ENCODE measurements at places on chromosomes 6 and 20.

DNA sequence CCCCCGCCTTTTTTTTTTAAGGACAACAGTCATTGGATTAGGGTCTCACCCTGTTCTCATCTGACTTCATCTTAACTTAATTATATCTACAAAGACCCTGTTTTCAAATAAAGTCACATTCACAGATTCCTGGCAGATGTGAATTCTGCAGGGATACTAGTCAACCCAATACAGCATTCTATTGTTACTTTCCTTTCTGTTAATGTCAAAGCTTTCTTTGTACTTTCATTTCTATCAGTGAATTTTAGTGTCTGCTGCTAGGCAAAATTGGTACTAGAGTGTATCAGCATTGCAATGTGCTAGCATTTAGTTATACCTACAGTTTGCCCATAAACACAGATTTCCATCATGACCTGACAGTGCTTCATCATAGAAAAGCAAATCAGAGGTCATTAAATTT, 281.9 kb downstream of the CDKAL1 start:
- ATAC-seq, result no peak

GRCh38 chr6:41186031-41186562, 14.9 kb downstream of the TREML2 start:
- peak; percentile 63 for ATAC-seq

GRCh38 chr6:130076512-130076911, 58.1 kb downstream of the L3MBTL3 start:
- no peak for ATAC-seq

DNA sequence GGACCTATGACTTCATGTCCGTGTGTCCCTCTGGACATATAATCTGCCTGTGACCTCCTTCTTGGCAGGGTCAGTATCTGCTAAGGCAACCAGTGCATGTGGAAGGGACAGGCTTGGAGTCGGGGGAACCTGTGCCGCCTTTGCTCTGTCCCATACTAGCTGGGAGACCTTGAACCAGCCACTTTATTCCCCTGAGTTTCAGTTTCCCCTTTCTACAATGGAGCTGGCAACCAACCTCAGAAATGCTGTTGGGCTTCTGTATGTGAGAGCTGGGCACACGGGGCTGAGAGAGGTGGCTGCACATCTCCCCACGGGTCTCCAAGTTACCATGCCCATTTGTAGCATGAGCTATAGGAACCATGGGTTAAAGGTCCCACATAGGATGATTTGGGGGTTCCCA, 53.8 kb downstream of the CD40 start:
- ATAC-seq, result no peak
